NCI-H460 (cell line): ENCODE measurements at places on chromosomes 16 and 17. TPM values are rescaled to one million over a fixed set of nuclear protein-coding genes. Genes with fewer than 3 reads are reported as not detected.

The TEX19 gene
- total RNA-seq = 0.20 and 0.57 TPM in 2 replicates

The MYO15A gene
- total RNA-seq = 0.06 and 0.30 TPM in 2 replicates

The HBM gene
- not detected in 2 replicates for total RNA-seq

- no peak for DNase-seq
Observed at GRCh38 chr16:24745791-24746190, 16.3 kb downstream of the TNRC6A start.

The MARVELD3 gene
- total RNA-seq = not detected in 2 replicates

GRCh38 chr16:54240271-54241129 is 46.1 kb downstream of the IRX3 start:
- DNase-seq = no peak

- no peak for DNase-seq
Observed at GRCh38 chr17:8046929-8047768, 8.3 kb downstream of the ALOX15B start.

DNA sequence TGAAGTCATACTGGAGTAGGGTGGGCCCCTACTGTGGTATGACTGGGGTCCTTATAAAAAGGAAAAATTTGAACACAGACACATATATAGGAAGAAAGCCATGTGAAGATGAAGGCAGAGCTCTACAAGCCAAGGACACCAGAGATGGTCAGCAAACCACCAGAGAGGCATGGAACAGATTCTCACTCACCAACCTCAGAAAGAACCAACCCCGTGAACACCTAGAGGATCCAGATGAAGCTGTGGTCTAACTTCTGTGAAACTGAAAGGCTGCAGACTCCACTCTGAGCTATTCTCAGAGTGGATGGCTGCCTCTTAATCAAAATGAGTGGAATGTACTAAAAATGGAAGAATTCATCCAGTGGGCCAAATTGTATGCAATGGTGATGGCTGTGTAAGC is 149.6 kb downstream of the ABCA8 start:
- DNase-seq = no peak
